Activated T-helper 9 cell treated with anti-CD3 and anti-CD28 coated beads, Interleukin-2, amount 50 U/mL, for 16 hours (primary cell): ENCODE measurements at places on chromosomes 7 and 10.

GRCh38 chr10:96673318-96674099 is 46.8 kb downstream of the PIK3AP1 start:
- no peak for DNase-seq

DNA sequence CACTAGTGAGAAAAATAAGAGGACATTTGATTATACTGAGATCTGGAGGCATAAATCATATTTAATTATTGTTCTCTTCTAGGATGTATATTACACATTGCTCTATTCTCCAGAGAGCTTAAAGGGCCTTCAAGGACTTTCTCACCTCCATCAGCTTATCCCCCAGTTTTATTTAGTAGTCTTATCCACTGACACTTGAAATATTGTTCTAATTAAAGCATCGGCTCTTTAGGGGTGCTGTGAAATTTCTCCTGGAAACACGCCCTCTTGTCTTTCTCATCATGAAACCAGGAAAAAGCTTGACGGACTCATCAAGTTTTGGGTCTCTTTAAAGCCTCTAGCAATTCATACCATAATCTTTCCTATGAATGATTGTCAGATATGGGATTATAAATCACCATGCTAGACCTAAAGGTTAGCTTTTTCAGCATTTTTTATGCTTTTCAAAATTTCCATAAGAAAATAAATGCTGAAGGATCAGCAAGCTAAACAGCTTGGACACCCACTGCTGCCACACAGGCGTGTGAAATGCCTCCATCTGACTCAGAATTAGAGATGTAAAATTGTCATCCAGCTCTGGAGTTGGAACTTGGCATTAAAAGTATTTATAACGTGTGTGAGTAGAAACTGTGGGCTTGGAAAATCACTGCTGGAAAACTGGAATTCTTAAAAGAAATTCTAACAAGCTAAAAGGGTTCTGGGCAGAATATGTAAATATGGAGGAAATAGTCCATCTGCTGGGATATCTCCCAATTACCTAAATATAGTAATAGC is 216.3 kb downstream of the CHRM2 start:
- DNase-seq, result no peak

- no peak for DNase-seq
These were observed 23.6 kb upstream of the FGL2 start for GRCh38 chr7:77223261-77223660.

DNA sequence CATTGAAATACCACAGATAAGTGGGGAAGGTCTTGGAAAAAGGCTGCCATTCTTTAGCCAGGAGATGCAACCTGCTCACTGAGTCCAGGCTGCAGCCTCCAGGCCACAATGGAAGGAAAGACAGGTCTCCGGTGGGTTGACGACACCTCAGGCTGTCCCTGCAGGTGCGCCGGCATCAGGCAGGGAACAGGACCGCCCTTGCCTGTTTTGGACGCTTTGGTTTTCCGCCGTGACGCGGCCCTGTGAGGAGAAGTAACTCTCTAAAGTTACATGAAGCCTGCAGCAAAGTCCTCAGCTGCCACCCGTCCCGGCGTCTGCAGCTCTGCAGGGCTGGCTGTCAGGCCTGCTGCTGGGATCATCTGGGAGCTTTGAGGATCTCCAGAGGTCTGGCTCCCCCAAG is 147.0 kb downstream of the WDR37 start:
- no peak for DNase-seq

DNA sequence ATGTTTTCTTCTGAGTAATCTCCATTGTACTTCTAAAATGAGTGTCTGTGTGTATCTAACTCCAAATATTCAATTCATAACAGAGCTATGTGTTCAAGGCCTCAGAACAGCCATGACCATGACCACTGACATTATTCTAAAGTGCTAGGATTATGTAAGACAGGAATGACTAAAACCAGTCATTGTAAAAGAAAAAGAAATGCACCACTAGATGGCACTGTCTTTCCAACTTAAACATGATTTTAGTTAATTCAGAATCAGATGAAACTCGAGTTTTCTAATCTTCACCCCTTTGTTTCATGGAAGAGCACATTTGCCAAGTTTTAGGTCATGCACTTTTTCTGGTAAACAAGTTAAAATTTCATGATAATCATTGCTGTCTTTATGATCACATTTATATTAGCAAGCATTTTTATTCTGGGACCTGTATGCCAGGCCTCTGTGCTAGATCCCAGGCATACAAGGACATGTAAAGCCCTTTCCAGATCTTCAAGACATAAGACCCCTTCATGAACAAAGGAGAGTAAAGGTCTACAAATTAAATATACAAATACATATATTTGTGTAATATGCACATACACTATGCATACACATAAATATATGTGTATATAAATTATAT is 26.1 kb upstream of the RSU1 start:
- no peak for DNase-seq

DNA sequence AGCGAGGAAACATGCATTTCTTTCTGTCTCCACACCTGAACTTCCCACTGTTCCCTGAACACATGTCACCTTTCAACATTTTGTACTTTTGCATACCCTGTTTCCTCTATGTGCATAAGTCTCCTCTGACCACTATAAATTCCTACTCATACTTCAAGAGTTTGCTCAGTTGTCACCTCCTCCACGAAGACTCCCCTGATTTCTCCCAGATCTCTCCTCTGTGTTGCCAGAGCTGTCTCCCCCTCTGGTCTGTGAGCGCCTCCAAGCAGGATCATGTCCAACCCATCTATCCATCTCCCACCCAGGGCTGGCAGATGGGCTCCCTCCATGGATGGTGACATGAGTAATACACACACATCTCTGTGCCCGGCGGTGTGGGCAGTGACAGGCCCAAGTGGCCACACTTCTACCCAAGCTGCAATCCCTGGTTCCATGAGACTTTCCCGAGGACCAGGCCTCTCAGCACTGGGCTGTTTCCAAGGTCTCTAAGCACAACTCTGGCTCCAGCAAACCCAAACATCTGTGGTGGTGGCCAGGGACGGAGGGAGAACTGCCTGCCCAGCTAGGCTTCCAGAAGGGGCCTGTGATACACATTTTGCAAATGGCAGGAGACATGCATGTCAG is 135.9 kb downstream of the GRID1 start:
- no peak for DNase-seq

- no peak for DNase-seq
These were observed 7.4 kb upstream of the EEPD1 start for GRCh38 chr7:36145686-36146085.

DNA sequence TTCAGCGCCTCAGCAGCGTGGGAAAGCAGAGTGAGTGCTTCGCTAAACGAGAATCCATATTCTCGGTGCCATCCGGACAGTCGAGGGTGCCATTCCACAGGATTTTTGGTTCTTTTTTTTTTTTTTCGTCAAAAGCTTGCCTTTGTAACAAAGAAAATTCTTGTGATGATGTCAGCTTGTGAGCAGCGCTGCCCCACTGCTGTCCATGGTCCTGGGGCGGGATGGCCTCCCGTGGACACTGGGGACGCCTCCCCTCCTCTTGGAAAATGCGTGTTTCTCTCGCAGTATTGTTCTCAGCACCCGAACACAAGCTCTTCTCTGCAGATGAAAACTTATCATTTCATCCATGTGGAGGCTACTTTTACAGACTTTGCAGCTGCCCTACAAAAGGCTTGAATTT is 477.4 kb downstream of the TCERG1L start:
- no peak for DNase-seq

GRCh38 chr10:90205340-90205739 is 503.9 kb downstream of the KIF20B start:
- DNase-seq, result no peak

DNA sequence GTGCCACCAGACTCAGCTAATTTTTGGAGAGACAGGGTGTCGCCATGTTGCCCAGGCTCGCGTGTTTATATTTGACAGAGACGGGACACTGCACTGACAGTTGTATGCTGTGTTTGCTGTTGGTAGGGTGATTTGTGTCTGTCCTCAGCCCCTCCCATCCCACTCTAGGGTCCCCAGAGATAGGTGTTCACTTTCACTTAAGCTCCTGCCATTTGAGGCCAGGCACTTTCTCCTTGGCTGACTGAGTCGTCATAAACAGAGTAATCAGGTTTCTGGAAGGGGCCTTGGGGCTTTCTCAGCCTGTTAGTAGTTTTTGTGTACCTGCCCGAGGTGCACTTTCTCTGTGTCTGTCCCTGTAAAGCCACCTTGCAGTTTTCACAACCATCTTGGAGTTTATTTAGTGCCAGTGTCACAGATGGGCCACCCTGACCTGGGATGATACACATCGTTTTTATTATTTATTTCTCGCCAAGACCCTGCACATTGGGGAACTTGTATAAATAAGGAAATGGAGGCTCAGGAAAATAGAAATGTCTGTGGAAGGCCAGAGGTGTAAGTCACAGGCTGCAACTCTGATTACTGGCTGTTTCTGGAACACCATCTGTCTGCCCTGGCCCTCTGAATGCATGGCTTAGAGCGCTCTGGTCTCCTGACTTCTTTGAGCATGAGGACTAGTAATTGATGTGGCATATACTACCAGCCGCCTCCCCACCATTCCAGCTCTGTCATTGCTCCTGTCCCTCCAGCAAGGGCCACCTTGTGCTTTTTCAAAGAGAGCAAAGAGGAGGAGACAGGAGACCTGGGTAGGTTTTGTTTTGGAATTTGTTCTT is 81.9 kb upstream of the PDCD4 start:
- DNase-seq, result no peak

DNA sequence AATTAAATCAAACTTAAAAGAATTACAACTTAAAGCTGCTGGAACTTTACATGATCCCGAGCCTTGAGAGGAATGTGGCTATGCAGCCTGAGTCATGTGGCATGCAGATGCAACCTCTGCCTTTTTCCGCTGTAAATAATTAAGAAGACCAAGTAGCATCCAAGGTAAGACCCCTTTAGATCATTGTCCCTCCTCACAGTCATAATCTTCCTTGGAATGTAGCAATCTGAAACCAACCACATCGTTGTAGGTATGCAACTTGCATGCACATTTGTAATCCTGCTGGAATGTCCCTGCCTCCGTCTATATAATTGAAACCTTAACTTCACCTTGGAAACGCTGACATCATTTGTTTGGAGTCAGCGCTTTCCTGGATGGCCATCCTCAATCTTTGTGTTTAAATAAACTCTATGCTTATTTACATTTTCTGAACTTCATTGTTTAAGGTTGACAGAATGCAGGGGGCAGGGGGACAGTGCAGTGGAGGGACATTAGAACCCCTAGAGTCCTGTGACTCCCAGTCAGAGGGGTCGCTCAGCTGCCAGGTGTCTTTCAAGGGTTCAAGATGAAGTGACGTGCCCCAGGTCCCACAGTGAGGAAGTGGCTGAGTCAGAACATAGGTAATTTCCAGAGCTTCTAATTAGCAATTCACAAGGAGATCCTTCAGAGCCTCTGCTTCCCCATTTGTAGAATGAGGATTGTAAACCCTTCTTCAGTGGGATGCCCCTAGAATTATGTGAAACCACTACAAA is 110.7 kb downstream of the RALA start:
- DNase-seq, result no peak
